ENCODE measurements at places on chromosomes 13 and 19.

DNA sequence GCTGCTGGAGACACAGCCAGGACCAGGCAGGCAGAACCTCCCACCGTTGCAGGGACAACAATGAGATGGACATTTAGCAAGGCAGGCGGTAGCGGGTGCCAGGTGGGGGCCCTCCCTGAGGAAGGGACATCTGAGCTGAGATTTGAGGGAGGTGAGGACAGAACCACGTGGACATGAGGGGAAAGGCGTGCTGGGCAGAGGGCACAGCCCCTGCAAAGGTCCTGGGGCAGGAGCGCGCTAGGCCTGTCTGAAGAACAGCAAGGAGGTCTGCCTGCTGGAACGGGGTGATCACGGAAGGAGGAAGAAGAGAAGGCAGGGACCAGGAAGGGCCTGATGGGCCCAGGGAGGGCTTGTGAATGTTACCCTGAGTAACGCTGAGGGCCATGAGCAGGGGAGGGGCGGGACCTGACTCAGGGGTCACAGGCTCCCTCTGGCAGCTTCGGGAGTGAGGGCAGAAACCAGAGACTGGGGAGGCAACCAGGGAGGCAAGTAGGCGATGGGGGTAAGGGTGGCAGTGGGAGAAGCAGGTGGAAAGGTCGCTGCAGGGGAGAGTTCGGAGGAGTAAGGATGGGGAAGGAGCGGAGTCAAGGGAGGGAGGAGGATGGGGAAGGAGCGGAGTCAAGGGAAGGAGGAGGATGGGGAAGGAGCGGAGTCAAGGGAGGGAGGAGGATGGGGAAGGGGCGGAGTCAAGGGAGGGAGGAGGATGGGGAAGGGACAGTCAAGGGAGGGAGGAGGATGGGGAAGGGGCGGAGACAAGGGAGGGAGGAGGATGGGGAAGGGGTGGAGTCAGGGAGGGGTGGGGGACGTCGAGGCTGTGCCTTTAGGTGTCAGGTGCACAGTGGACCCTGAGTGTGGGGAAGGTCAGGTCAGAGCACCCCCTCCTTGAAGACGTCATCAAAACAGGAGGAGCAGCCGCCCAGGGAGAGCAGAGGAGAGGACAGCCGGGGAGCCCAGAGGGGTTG lies 15.7 kb upstream of the B3GNT3 start:
- no peak for DNase-seq

DNA sequence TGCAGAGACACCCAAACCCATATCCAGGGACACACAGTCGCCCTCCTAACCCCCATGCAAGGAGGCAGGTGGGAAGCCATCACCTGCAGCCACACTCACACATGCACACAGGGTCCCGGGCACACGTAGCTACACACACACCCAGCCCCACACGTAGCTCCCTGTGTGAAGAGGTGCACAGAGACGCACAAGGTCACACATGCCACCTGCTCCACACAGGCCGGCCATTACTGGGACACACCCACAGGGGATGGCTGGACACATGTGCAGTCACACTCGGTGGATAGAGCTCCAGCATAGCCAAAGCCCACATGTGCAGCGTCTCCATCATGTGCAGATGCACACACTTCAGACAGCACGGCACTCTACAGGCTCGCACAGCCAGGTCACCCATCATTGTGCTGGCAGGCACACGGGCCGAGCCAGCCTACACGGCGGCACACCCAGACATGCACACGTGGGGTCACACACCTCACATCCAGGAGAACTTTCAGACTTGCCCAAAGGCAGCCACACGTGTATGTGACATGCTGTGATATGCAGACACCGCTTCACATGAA lies 1.1 kb downstream of the ZNF835 start:
- no peak for DNase-seq

GRCh38 chr13:101686003-101686402 lies 233.5 kb downstream of the ITGBL1 start:
- no peak for DNase-seq

DNA sequence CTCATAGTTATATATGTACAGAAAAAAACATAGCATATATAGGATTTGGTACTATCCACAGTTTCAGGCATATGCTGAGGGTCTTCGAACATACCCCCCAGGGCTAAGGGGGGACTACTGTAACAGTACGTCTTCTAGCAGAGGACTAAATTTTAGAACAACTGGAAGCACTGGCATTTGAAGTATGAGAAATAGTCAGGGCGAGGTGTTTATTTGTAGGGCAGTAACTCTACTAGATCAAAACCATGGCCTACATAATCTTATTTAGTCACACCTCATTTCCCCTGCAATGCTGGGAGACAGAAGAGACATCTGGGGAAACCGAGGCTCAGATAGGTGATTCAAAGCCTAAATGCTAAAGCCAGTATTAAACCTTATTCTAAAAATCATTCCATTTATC lies 245.6 kb downstream of the DCT start:
- no peak for DNase-seq

GRCh38 chr13:73335210-73335609 lies 276.4 kb downstream of the KLF5 start:
- no peak for DNase-seq

DNA sequence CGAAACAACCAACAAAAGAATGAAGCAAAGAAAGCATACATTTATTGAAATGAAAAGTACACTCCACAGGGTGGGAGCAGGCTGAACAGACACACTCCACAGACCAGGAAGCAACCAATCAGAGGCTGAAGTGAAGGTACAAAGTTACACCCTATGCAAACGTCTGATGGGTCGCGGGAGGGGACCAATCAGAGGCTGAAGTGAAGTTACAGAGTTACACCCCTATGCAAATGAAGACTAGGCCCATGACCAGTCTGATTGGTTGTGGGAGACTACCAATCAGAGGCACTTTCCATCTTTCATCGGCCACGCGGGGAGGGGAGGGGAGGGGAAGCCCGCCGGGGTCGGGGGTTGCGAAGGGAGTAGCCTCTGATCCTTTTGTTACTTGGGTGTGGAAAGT lies 12.4 kb upstream of the FBL start:
- no peak for DNase-seq

GRCh38 chr13:69683921-69684686 lies 423.5 kb upstream of the ATXN8OS start:
- DNase-seq = no peak

DNA sequence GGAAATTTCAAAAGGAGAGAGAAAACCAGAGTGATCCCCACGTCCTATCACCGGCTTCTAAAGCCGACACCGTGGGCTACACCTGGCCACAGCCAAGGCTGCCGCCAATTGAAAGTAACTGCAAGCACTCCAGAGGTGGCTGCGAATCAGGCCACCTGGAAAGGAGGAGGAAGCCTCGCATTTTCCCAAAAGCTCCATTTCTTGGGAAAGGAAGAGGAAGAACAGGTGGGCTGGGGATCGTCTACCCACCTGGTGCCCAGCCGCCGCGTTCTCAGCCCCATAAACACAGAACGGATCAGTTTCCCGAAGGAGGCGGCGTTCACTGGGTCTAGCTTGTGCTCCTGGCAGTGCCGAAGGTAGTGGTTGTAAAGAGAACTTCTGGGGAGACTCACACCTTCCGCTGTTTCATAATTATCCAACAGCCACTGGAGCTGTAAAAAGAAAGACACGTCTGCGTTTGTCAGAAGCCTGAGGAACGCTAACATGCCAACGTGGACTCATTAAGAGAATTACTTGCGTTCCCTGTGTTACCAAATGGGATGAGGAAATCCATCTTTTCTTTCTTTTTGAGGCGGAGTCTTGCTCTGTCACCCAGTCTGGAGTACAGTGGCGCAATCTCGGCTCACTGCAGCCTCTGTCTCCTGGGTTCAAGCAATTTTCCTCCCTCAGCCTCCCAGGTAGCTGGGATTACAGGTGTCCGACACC lies 38.1 kb upstream of the RANBP3 start:
- DNase-seq = no peak
